Testis (tissue), 5 donors: ENCODE measurements at places on chromosomes 12 and 14. TPM values are rescaled to one million over a fixed set of nuclear protein-coding genes. Genes with fewer than 3 reads are reported as not detected.

Gene PLEKHG7
- total RNA-seq, result 0.06 TPM

Gene SLC10A1
- total RNA-seq, result not detected

Gene STXBP6
- total RNA-seq, result 4.7 TPM

Gene SLC7A8
- total RNA-seq, result 94.2 TPM

Gene KRT83
- 0.39 TPM for total RNA-seq

Gene VAMP1
- total RNA-seq, result 15.0 TPM

DNA sequence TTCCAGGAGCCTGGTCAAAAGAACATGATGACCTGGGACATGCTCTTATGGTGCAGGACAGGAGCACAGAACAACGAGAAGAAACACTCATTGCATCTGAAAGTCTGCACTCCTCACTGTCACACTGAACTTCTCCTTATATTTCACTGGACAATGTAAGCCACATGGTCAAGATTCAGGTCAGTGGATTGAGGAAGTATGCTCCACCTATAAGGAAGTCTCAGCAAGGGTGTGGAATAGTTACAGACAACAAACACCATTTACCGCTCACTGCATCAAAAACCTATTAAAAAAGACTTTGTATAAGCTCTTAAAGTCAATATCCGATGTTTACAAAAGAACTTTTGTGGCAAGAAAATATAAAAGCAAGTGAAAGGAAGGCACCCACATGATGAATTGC lies 153.1 kb upstream of the FOXG1 start:
- DNase-seq, result no peak

DNA sequence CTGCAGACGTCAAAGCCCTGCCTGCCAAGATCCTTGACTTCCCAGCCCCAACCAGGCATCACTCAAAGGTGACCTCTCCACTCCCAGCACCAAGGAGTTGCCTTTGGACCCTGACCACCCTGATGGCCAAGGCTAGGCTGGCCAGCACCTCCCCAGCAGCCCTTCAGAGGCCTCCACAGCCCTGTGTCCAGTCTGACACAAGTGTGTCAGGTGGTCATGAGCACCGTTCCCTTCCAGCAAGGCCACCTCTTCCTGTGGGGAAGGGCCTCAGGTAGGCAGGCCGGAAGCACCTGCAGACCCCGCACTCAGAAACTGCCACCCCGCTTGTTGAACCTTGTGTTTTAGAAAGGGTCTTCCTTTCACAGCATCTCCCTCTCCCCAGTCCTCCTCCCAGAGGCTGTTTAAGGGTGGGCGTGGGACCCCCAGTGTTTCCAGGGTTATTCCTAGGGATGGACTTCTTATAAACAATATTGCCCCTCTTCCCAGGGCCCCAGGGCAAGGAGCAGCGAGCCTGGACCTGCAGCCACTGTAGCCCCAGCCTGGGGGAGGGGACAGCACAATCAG lies 13.2 kb upstream of the INF2 start:
- DNase-seq, result no peak

DNA sequence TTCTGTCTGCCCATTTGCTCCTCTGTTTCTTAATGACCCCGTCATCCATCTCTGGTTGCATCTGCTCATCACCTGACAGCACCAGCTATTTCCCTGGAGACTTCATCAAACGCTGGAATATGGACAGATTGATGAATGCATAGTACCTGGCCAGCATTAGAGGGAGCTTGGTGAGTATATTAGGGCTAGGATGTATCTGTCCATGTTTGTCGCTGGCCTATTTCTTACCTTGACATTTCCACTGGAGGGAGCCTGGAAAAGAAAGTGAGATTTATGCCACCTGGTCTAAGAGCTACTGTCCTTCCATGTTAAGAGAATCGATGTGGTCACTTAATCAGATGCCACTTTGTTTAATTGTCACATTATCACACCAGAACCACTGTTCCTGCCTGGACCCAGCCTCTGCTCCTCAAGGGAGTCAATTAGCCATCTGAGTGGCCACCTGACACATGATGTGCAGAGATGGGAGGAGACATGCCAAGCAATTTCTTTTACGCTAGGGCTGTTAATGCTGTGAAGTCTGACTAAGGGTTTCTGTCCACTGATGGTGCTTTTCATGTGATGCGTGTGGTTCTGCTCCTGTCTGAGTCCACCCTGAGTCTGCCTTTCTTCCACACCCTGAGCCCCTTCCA lies 75.3 kb upstream of the SFSWAP start:
- DNase-seq, result no peak

DNA sequence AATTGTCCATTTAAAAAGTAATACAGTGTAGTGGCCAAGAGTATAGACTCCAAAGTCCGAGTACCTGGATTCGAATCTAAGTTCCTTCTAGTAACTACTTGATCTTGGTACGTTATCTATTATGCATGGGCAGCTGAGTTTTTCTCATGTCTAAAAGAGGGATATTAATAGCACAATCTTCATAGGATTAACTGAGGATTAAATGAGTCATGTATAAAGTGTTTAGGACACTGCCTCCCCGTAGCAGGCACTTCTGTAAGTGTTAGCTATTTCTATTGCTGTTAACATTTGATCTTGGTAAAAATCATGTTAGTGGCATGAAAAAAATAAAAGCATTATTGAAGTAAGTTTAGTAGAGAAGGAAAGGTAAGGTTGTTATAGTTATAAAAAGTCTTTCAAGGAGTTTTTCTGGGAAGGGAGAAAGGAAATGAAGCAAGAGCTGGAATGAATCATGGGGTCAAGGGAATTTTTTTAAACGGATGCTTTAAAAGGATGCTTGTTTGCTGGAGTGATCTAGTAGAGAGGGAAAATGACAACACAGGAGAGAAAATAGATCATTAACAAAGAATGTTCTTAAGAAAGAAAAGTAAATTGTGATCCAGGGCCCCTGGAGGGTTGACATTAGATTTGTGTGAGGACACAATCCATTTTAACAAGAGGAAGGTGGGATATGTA lies 502.2 kb upstream of the USP15 start:
- DNase-seq, result no peak

GRCh38 chr12:62767496-62767895 lies 167.5 kb downstream of the PPM1H start:
- no peak for DNase-seq

- no peak for DNase-seq
Measured at GRCh38 chr12:123902821-123903220, 69.8 kb downstream of the CCDC92 start.

GRCh38 chr14:93520053-93520607 lies 89.4 kb downstream of the UNC79 start:
- DNase-seq, result no peak

- peak; percentile 40 for DNase-seq
Measured at GRCh38 chr12:6684609-6685008, 4.6 kb downstream of the ZNF384 start.

DNA sequence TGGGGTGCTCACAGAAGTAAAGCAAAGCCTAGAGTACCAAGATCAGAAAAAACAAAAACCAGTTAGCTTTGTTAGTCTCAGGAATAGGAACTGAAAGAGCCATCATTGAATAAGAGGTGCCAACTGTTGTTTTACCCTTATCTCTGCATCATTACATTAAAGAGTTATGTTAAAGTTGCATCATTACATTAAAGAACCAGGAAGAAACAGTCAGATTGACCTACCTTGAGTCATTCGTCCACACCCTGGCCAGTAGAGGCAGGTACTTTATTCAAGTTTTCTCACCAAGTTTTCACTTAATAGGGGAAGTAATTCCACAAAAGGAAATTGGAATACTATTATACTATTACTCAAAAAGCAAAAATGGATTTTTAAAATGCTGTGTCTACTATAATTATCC lies 121.7 kb upstream of the CNOT2 start:
- DNase-seq, result no peak

DNA sequence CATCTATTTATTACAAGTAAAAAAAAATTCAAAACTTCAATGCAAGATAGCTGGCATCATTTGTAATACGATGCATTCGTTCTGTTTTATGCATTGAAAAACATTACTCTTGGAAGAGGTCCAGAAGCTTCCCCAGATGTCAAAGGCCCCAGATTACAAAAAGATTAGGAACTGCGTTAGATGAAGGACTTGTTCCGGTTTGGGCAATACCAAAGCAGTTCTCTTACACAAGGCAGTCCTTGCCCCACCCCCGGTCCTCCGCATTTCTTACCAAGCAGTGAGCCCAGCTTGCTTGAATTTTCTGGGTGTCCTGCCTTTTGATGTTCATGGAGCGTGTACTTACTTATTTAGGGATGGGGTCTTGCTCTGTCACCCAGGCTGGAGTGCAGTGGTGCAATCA lies 4.8 kb upstream of the HVCN1 start:
- peak; percentile 41 for DNase-seq

DNA sequence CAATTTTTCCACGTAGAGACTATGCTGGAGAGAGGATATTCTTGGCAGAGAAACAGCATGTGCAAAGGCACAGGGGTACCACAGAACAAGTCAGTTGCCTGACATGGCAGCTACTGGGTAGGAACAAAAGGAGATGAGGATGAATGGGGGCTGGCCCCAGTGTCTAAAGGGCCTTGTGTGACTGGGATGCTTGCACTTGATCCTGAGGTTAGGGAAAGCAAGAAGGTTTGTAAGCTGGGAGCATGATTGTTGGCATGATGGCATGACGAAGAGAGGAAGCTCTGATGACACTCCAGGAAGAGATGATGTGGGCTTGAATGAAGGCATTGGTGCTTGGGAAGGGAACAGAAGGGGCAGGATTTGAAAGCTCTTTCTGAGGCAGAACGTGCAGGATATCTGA lies 139.1 kb downstream of the ZFP36L1 start:
- no peak for DNase-seq

GRCh38 chr14:92687681-92688433 lies 60.6 kb downstream of the LGMN start:
- no peak for DNase-seq

DNA sequence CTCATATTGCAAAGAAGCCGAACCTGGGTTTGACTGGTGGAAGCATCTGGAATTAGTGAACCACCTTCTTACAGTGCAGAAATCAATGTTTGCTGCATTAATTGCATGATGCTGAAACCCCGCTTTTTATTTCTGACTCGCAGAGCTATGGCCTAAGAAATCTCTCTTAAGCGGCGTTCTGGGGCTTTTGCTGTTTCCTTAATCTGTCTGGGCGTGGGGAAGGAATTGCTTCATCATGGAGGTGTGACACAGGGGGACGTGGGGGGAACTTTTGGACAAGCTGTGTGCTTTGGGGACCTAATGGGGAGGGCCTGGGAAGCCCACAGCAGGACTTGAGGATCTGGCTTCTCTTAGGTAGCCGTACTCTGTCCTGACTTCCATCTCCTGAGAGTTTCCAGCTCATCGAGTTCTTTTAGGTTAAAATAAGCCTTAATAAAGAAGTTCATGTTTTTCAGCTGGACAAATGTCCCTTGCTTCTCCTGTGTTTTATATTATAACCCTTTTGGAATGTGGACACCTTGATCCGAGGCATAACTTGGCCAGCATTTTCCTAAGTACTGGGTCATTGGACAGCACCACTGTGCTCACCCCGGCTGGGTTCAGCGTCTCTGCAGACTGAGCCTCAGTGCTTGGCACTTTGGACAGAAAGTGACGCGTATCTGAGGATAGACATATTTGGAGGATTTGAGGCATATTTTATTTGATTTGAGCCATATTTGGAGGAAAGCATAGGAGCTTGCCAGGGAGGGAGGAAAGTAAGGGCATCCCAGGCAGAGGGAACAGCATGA lies 192.1 kb upstream of the MYL2 start:
- no peak for DNase-seq

DNA sequence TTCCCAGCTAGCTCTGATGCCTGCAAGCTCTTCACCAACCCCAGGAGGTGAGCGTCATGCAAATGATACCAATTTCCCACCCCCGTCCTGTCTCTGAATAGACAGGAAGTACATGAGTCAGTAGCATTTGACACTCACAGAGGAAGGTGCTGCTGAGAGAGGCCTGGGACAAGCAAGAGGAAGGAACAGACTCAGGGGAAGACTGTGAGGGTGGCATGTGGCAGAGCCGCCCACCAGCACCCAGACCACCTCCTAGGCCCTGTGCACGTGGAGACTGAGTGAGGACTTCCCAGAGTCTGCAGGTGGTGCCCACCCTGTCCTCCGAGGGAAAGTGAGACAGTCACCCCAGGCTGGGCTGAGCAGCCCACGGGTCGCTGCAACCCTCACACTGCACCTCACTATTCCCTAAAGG lies 199.5 kb upstream of the SFSWAP start:
- DNase-seq, result no peak

- DNase-seq, result no peak
Measured at GRCh38 chr14:23364164-23365035, 572 bp downstream of the EFS start.
